Neural progenitor cell (in vitro differentiated cells): ENCODE measurements at places on chromosomes 7 and 10. TPM values are rescaled to one million over a fixed set of nuclear protein-coding genes. Genes with fewer than 3 reads are reported as not detected.

DNA sequence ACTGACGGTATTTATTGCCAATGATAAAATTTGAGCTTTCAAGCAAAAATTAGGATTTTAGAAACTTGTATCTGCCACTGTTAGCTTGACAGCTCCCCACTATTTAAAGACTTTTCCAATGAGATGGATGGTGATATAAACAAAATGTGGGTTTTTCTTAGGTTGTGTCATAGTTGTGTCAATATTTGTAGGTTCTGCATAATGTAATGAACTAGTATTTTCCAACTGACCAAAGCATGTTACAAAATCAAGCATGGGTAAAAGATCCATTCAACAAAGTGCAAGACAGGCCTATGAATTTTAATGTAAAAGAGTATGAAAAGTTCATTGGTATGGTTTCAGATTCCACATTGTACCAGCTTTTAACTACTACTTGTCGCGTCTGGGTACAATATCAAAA is 165.6 kb downstream of the SKAP2 start:
- no peaks in the 10 kb centered on the region for H3K27me3 ChIP-seq
- no peak overlapping the region for H3K4me3 ChIP-seq
- no peak for DNase-seq

- H3K36me3 ChIP-seq, result no peaks in the 10 kb centered on the region
- H3K27me3 ChIP-seq, result no peaks in the 10 kb centered on the region
- H3K27ac ChIP-seq, result no peak overlapping the region
- no peak for DNase-seq
Observed at GRCh38 chr7:121871188-121871587, 1.8 kb upstream of the PTPRZ1 start.

DNA sequence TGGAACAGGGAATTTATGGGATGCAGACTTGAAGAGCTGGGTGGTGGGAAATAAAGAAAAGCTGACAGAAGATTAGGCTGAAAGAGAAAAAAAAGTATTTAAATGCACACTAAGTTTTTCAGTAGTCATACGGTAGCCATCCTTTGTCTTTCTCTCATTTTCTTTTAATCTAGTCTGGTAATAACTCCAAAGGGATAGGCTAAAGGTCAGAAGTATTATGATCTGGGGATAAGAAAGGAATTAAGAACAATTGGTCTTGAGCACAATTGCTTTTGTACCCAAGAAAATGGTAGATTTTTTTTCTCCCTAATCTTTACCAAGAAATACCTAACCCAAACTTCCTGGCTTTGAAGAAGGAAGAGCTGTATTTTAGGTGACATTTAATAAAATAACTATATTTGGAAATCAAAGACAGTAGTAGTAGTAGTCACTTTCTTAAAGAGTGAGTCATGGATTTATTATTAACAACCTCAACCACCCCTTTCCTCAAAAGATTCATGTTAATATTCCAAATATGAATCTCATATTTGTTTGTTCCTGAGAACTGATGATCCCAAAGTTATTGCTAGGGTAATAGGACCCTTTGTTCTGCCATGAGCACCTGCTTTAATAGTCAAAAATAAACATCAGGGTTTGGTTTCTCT is 120.2 kb upstream of the ODAD2 start:
- no peaks in the 10 kb centered on the region for H3K36me3 ChIP-seq
- H3K4me3 ChIP-seq, result no peak overlapping the region
- no peak overlapping the region for H3K27ac ChIP-seq
- peaks cover 19% of the 10 kb centered on the region for H3K4me1 ChIP-seq
- no peak for DNase-seq

Gene TCERG1L
- total RNA-seq, result 1.5 and 1.8 TPM in 2 replicates

Gene LRIT1
- not detected in 2 replicates for total RNA-seq

Gene TEX36
- total RNA-seq, result not detected in 2 replicates

Gene FAM237B
- total RNA-seq, result not detected in 2 replicates

DNA sequence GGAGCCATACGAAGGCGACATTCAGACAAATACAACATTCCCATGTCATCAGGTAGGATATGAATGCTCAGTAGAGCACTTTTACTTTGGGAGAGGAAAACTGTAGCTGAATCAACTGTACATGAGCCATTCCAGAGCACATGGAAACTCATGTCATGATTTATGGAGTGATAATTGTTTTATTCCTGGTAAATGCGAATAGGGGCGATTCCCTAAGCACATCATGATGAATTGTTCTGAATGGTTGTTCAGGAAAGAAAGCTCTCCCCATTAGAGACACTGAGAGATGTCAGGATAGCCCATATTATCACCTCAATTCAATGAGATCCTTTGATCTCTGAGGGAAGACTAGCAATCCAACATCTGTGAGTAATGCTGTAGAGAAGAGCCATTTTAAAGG is 243.6 kb downstream of the FOXP2 start:
- no peak overlapping the region for H3K4me3 ChIP-seq
- H3K4me1 ChIP-seq, result peaks cover 10% of the 10 kb centered on the region
- no peaks in the 10 kb centered on the region for H3K27me3 ChIP-seq
- DNase-seq, result no peak

GRCh38 chr7:158546214-158546613 is 41.4 kb downstream of the PTPRN2 start:
- H3K4me1 ChIP-seq, result peaks cover 23% of the 10 kb centered on the region
- no peak overlapping the region for H3K4me3 ChIP-seq
- DNase-seq, result no peak
- H3K27me3 ChIP-seq, result no peaks in the 10 kb centered on the region
- no peaks in the 10 kb centered on the region for H3K36me3 ChIP-seq
- no peak overlapping the region for H3K27ac ChIP-seq
